ENCODE measurements at places on chromosomes 12 and 14.
A peak's percentile ranks its signal among the peaks of the same experiment; 100 is the strongest.

DNA sequence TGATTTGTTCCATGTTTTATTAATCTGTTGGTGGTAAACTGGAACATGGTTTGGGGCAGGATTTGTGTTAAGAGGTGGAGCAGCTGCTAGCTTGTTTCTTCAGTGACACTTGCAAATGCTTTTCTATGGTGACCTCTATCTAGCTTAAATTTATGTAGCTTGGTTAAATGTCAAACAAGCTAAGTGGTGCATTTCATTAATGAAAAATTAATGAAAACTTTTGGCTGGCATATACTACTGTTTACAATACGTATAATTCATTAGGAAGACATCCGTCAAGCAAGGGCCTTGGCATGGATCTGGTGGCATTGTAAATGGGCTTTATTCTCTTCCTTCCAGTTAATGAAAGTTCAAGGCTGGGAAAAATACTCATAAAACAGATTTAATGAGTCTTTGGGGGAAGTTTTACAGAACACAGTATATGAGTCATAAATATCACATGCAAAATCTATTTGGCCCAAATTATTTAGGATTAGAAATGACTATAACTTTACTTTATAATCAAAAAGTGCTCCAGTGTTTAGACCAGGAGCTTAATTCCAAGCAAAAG, 807.7 kb upstream of the SEL1L start:
- no peak for DNase-seq

DNA sequence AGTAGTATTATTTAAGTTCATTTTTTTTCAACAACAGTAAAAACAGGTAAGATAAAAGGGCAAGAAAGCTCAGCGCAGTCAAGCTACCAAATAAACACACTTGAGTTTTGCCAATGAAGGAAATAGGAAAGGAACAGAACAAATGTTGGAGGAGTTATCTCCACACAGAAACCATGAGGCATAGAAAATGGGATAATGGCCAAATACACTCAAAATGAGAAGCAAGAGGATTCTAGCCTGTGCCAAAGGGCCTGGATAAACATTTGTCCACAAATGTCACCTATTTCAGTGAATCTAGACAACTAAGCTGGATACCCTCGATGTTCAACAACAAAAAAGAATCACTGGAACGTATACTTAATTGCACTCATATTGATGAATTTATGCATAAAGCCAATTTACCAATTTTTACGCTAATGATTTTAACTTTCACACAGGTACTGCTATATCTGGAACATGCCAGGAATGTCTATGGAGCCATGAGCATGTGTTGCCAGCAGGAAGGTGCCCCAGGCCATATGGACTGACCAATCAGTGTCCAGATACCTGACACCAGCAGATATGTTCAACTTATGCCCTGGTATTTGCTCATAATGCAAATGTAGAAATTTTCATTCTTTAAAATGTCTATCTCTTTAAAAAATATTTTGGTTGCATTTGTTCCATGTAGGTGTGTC, 21.1 kb downstream of the ST8SIA1 start:
- no peak for DNase-seq

- DNase-seq, result no peak
Measured at GRCh38 chr12:25824734-25825133, 133.7 kb upstream of the RASSF8 start.

- peak; percentile 31 for DNase-seq
Measured at GRCh38 chr12:9701380-9702154, 31.3 kb downstream of the CLECL1 start.

GRCh38 chr14:69107407-69108003, 45.4 kb downstream of the DCAF5 start:
- DNase-seq, result peak; percentile 63

GRCh38 chr12:83323866-83324265, 637.2 kb downstream of the TMTC2 start:
- no peak for DNase-seq

DNA sequence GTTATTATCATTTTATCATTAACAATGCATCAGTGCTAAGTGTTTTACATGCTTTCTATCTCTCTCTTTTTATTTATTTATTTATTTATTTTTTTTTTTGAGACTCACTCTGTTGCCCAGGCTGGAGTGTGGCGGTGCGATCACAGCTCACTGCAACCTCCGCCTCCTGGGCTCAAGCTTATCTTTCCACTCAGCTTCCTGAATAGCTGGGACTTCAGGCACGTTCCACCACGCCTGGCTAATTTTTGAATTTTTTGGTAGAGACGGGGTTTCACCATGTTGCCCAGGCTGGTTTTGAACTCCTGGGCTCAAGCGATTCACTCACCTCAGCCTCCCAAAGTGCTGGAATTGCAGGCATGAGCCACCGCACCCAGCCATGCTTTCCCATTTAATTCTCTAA, 3.9 kb upstream of the BTG1 start:
- DNase-seq, result no peak

DNA sequence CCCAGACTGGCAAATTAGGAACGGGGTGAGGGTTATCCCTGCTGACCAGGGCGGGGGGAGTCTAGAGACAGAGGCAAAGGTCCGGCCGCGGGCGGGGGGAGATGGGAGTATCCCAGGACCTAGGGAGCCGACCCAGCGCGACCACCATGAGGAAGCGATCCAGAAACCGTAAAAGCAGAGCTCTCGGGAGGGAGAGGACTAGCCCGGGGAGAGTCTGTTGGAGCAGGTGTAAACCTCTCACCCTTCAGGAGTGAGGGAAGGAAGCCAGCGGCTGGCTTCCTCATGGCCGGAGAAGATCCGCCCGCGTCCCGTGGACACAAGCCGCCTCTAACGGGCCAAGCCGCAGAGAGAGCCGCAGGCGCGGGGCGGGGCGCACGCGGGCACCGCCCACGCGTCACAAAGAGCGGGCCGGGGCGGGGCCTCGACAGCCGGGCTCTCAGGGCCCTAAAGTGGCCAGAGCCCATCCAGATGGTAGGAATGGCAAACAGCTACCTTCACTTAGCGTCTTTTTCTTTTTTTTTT, at the start of gene ACRBP:
TSS of gene ACRBP (minus strand) at position 350 of the 522 bp plus-strand sequence. CDS start at position 284, 66 bp downstream.
- peak; percentile 84 for DNase-seq

- peak; percentile 58 for DNase-seq
Measured at GRCh38 chr12:3897371-3897971, 24.3 kb upstream of the PARP11 start.

GRCh38 chr12:79961411-79961810, 26.5 kb upstream of the PPP1R12A start:
- no peak for DNase-seq

DNA sequence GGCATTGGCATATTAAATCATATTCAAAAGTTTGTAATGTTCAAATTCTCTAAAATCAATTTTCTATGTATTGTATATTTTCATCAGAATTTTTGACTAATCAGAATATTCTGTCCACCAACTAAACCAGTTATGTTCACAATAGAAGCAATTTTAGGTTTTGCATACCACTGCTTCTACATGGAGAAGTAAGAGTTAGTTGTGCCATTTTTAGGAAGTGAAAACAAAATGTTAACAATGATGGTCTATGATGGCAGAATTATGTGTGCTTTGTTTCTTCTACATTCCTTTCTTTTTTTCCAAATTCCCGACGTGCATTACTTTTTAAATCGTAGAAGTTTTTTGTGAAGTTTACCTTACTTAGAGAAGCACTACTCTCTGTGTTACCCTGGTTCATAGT, 29.5 kb downstream of the ABHD12B start:
- peak; percentile 4 for DNase-seq

- DNase-seq, result no peak
Measured at GRCh38 chr12:111214401-111214800, 154.5 kb downstream of the PHETA1 start.

DNA sequence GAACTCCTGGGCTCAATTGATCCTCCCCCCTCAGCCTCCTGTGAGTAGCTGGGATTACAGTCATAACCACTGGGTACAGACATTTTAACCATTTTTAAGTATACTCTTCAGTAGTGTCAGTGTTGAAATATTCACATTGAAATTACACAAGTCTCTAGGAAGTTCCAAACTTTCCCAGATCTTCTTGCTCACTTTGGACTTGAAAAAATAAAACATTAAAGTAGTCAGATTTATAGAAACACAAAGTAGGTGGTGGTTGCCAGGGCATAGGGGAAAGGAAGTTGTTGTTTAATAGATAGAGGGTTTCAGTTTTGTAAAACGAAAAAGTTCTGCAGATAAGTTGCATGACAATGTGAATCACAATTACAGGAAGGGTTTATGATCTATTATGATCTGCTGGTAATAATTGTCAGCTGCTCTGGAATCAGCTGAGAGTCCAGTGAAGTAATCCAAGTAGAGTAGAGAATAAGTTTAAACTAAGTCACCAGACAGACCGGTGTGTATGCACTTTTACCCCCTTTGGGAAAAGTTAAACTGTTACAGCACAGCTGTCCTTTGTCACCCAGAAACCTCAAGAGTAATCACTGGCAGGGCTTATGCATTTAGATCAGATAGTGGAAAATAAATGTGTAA, 27.4 kb downstream of the PCNX1 start:
- DNase-seq, result peak; percentile 95

GRCh38 chr12:47705566-47706425, at the start of gene RPAP3:
Gene RPAP3, minus strand, starts transcription at chr12:47706030. Its CDS starts 3,190 bp downstream, at chr12:47702840.
- peak; percentile 96 for DNase-seq

GRCh38 chr14:22955702-22956569, 954 bp downstream of the HAUS4 start:
- DNase-seq, result no peak

- no peak for DNase-seq
Measured at GRCh38 chr14:99497894-99498293, 16.7 kb downstream of the CCNK start.

- DNase-seq, result no peak
Measured at GRCh38 chr14:42004321-42004720, 397.6 kb downstream of the LRFN5 start.

GRCh38 chr12:66279123-66279712, 23.1 kb upstream of the HELB start:
- peak; percentile 52 for DNase-seq

DNA sequence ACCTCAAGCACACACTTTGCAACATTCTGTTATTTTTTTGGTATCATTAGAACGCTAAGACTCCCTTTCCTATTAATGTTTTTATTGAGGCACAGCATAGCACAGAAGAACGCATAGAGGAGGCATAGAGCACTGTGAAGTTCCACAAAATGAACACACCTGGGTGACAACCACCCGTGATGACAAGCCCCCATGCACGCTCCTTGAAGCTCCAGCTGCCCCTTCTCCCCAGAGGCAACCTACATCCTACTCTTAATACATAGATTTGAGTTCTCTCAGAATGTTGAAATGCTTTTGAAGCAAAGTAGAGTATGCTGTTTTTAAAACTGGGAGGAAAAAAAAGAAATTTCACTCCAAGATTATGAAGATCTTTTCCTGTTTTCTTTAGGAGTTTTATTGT, 55.5 kb downstream of the DYRK2 start:
- no peak for DNase-seq

GRCh38 chr14:68380329-68380741, 412.5 kb downstream of the ZFP36L1 start:
- no peak for DNase-seq

DNA sequence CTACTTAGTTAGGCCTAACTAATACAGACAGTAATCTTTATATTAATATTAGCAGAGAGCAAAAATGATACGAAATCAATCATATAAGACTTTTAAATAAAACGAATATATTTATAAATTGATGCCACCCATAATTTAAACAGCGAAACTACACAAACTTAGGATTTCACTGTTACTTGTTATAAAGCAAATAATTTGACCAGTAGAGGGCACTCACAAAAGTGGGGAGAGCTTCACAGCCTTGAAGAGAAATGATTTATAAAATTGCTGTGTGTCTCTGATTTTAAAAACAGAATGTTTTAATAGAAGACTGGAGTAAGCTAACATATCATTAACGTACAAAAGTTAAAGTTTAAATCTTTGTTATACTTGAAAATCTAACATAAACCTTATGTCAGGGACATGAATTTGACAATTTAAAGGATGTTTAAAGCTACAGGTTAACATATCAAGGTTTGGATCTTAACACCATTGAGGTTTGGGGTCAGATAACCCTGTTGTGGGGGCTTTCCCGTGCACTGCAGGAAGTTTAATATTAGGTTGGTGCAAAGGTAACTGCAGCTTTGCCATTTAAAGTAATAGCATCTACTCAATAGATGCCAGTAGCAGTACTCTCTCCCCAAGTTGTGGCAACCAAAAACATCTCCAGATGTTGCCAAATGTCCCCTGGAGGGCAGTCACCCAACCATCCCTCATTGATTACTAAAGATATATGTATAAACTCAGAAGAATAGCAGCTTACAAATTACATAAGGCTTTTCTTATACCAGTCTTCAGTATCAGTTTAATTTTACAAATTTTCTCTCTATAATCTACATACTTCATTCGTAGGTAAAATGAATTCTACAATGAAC, 9.3 kb downstream of the KRAS start:
- DNase-seq, result peak; percentile 85

GRCh38 chr14:101601606-101602465, 40.5 kb downstream of the DIO3 start:
- no peak for DNase-seq

DNA sequence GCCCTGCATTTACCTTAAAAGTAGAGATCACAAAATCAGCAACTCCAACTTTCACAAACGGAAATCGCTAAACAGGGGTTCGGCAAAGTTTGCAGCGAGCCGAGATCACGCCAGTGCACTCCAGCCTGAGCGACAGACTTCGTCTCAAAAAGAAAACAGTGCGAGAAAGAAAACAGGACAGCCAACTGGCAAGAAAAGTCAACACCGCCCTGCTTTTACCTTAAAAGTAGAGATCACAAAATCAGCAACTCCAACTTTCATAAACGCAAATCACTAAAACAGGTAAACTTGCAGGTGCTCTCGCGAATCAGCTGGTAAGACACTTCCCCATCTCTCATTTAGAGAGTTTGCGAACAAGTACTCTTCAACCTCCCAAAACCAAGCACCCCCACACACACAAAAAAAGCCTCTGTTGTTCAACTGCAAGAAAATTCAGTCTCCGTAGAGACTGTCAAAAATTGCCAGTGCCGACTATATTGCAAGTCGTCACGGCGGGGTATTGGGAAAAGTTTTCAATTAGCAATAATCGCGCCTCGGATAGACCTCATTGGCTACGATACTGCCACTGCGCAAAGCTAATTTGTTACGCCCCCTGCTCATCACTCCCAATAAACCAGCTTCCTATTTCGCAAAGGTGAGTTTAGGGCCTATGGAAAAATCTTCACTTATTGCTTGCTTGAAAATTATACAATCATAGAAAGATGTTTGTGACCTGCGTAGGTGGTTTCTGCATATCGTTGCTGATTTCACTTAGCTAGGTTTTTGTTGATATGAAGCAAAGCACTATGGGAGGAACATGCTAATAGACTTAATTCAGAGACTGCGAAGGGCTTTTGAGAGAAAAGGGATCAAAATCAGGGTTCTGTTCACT, at the start of gene RNU4-1:
TSS of gene RNU4-1 (minus strand) at position 577 of the 871 bp plus-strand sequence.
- peak; percentile 93 for DNase-seq
